ENCODE measurements at places on chromosomes 11 and 22.

DNA sequence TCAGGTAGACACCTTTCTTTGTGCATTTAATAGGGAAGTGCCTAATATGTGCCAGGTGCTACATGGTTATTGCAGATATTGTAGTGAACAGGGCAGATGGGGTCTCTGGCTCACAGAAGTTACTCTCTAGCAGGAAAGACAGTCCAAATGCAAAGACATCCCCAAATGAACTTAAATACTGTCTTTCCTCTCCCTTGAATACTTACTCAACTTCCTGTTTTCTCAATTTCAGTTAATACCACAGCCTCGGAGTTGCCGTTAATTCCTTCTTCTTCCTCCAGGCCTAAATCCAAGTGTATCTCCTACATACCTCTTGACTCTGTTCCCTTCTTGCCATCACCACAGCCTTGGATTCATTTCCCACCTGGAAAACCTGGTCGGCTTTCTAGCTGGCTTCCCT, 134.3 kb upstream of the SESN3 start:
- DNase-seq, result no peak

- no peak for DNase-seq
Measured at GRCh38 chr11:104380358-104380757, 216.4 kb upstream of the PDGFD start.

- DNase-seq, result no peak
Measured at GRCh38 chr22:30405731-30406130, 8.9 kb downstream of the SEC14L2 start.

GRCh38 chr22:49825944-49826602, 1.6 kb downstream of the BRD1 start:
- no peak for DNase-seq

GRCh38 chr11:86891036-86891435, 64.2 kb downstream of the FZD4 start:
- no peak for DNase-seq

DNA sequence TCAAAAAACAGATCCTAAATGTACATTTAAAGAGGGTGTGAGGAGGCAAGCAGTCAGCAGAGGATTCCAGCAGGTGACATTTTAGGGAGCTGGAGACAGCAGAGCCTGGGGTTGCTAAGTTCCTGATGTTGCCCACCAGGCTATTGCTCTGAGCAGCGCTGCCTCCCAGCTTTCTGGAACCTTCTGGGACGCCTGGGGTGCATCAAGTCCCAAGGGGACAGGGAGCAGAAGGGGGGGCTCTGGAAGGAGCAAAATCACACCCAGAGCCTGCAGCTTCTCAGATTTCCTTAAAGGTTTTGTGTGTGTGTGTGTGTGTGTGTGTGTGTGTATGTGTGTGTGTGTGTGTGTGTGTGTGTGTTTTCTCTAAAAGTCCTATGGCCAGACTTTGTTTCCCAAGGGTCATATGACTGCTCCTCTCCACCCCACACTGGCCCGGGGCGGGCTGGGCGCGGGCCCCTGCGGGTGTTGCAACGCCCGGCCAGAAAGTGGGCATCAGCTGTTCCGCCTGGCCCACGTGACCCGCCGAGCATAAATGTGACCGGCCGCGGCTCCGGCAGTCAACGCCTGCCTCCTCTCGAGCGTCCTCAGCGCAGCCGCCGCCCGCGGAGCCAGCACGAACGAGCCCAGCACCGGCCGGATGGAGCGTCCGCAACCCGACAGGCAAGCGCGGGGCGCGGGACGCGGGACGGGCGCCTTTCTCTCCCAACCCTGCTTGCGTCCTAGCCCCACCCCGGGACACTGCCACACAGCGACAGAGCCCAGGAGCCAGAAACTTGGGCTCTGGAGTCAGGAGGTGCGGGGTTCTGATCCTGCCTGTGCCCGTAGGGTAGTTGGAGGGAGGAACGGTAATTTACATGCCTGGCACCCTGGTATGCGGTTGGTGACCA, at the start of gene HMOX1:
Gene HMOX1 (plus strand): TSS at position 560 of the 887 bp plus-strand sequence. CDS start 78 bp downstream, at position 638.
- no peak for DNase-seq

DNA sequence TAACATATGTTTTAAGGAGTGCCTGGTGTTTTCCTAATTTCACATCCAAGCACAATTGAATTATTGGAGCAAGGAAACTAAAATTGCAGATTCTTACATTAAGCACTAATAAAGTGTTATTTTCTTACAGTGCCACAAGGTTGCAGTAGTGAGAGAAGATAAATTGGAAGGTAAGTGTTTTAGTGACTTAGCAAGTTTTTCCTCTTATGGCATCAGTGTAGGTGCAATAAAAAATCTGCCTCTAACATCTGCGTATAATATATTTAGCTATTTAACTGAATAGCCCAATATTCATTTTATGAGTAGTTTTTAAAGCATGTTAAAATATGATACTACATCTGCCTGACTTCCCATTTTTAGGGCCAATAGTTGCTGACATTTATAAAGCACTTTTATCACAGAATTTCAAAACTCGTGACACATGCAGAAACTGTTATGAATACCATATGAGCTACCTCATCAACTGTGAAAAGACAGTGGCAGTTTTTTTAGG, 19.0 kb downstream of the POLD3 start:
- no peak for DNase-seq

- DNase-seq, result no peak
Measured at GRCh38 chr11:100105982-100106358, 581.1 kb upstream of the ARHGAP42 start.

DNA sequence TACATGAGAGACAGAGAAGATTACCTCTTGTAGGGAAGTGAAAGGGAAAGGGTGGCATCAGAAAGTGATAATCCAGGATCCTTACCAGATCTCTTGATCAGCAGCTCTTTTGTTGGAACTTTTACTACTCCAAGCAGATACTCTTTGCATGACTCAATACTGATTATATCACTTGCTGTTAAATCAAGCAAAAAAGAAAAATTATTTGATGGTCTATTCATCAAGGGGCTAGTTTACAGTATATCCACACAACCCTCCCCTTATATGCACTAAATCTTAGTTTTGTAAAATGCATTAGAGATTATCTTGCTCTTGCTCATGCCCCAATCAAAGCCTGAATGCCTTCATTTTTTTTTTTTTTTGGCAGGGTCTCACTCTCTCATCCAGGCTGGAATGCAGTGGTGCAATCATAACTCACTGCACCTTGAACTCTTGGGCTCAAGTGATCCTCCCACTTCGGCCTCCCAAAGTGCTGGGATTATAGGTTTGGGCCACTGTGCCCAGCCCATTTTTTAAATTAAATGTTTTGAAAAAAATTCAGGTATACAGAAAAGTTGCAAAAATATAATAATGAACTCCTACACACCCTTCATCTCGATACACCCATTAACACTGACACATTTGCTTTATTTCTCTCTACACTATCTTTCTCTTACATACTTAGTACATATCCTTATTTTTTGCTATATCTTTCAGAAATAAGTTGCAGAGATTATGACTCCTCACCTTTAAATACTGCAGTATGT, 76.1 kb upstream of the UCP3 start:
- no peak for DNase-seq

DNA sequence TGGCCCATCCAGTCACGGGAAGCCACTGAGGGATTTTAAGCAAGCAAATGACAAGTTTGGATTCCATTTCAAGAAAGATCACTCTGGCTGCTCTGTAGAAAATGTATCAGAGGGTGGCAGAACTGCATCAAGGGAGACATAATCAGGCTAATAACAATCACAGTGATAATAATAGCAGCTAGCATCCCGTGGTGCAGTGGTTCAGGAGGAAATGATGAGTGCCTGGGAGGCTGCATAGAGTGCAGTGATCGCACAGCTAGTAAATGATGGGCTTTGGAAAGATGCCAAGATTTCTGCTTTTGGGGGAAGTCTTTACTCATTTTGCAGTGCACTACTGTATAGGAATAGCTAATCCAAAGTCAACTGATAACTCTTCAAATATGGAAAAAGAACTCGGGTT, 35.8 kb downstream of the TNRC6B start:
- DNase-seq, result no peak

- no peak for DNase-seq
Measured at GRCh38 chr11:95147364-95147905, 57.8 kb downstream of the ENDOD1 start.

DNA sequence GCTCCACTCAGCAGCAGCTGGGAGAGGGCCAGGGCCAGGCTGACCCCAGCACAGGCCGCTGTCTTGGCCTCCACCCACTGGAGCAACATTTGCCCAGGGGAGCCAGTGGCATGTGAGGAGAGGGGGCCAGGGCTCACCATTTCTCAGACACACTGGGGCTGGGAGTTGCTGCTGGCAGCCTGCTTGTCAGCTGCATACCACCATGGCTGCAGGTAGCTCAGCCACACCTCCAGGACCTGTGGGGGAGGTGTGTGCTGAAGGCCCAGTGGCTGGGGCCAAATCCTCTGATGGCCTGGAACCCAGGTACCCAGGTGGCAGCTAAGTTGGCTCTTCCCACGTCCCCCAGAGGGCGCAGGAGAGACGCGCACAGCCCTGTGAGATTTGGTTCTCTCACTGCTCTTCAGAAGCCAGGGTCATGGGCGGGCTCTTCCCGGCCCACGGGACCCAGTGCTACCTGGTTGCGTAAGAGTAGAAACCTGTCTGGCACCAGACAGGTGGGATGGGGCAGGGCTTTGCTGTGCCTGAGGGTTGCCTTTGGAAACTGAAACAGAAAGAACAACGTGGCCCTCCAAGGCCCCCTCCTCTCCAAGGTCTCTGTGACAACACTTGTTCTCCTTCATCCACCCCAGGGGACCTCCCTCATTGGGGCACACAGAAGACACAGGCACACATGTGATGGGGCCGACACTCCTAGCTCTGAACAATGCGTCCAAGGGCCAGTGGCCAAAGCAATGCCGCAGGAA, 98.8 kb downstream of the MED15 start:
- peak; percentile 12 for DNase-seq

All from NCI-H187 treated with DMSO at 0.1 percent for 48 hours (cell line).